ENCODE measurements at places on chromosomes 3 and 15.

GRCh38 chr3:72700106-72700505 lies 148.1 kb downstream of the SHQ1 start:
- no peak for DNase-seq

GRCh38 chr3:25826510-25826909 lies 36.6 kb downstream of the OXSM start:
- DNase-seq, result no peak

GRCh38 chr3:9211155-9211950 lies 38.1 kb downstream of the SRGAP3 start:
- no peak for DNase-seq

- DNase-seq, result no peak
These were observed 22.7 kb downstream of the ARHGEF26 start for GRCh38 chr3:154143873-154144272.

DNA sequence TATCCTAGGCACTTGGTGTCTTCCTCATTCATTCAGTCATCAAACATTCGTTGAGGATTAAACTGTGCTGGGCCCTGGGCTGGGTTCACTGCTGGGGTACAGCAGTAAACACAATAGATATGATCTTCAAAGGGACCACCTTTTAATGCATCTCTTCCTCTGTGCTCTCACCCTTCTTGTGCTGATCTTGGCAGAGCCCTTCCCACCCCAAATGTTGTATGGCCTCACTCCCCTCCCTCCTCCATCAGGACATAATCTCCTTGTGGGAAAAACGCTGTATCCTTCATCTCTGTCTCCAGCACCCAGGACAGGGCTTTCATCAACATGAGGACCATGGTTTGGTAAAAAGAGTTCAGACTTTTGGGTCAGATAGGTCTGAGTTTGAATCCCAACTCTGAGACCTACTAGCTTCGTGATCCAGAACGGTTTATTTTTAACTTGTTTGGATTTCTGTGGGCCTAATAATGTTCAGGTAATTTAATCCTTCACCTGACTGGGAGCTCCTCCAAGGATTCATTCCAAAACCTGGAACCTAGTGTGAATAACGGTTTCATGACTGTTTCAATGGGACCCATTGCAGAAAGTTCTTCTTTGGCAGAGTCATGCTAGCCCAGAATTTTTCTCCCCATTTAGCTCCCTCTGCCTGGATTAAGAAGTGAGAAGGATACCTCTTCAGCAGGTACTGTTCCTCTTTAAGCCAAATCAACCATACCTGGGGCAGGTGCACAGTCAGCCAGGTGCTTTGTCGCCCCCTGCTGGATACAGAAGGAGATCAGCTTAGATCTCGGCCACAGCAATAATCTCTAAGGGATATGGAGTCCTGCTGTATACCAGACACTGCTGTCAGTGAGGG lies 5.2 kb upstream of the WNT7A start:
- no peak for DNase-seq

- DNase-seq, result no peak
These were observed 250.5 kb downstream of the UACA start for GRCh38 chr15:70512772-70513362.

DNA sequence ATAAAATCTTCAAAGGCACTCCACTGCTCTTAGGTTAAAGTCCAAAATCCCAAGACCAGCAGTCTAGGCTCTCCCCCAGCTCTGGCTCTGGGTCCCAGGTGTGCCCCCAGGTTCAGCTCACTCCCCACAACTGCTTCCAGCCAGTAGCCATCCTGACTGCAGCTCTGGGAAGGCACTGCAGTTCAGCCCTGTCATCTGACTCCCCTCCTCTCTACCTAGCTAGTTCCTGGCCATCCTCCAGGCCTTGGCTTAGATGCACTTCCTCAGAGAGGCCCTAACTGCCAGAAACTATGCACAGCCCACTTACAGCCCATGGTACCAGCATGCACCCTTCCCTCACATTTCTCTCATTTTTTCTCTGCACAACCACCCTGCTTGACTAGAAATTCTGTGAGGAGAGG lies 25.5 kb downstream of the TBC1D2B start:
- no peak for DNase-seq

- no peak for DNase-seq
These were observed 49.3 kb downstream of the CCNB2 start for GRCh38 chr15:59154243-59154642.

DNA sequence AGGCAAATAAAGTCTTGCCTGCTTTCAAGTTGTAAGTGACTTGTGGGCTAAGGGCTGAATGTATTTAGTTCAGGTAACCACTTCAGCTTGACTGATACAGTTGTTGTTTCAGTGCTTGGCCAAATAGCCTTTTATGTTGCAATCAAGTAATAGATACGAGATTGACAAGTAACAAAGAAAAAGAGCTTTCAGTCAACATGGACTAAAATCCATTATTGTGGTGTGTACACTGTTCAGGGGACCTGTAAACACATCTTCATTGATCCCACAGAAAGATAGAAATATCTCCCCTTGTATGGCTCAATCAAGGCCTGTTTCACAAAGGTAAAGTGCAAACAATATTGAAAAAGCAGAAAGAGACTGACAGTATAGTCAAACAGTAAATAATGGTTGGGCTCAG lies 224.8 kb upstream of the TMCO5A start:
- no peak for DNase-seq

DNA sequence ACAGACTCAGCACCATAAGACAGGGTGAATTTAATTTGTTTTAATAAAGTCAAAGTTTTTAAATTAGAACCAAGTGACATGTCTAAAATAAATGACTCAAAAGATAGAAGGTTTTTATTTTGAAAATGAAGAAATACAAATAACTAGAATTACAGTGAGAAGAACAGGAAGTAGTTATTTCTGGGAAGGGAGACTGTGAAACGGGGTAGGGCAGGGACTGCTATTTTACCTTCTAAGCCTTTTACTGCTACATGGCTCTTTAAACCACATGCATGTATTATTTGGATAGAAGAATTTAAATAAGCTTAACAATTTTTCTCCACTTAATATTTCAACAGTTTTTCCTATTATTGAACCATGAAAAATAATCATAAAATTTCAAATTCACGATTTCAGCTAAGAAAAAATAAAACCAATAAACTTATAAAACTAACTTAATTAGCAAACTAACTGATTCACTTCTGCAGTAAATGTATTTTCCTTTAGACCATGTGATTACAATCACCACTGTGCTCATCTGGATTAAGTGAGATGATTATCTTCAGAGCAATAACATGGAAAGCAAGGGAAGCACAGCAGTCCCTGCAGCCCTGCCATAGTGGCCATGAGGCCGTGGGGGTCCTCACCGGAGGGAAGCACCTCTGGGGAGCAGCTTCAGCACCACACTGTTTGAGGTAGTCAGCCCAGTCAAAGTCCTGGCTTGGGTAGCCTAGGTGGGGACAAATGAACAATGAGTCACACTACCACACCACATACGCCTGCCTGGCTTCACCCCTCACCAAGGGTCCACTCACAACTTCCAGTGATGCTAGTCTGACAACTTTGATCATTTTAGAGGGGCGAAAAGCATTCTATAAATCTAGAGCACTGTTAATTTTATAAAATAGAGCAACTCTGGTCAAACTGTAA lies 28.3 kb upstream of the STIMATE start:
- no peak for DNase-seq

GRCh38 chr15:88080616-88081015 lies 175.9 kb downstream of the NTRK3 start:
- no peak for DNase-seq

DNA sequence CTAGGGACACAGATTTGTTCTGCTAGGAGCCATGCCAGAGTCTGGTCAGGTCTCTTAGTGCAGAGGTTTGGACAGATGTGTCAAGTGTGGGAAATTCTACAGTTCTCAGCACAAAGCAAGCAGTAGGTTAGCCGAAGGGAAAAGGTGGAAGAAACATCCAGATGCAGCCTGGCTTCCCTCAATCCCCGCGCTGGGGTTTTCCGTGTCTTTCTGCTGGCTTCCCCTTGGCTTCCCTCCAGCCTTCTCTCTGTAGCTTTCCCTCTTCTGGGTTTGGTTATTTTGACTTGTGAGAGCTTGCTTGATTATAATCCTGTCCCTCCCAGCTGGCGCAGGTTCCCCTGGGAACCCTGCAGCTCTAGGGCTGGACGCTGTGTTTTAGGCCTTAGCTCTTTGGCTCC lies 4.1 kb downstream of the TF start:
- DNase-seq, result no peak

DNA sequence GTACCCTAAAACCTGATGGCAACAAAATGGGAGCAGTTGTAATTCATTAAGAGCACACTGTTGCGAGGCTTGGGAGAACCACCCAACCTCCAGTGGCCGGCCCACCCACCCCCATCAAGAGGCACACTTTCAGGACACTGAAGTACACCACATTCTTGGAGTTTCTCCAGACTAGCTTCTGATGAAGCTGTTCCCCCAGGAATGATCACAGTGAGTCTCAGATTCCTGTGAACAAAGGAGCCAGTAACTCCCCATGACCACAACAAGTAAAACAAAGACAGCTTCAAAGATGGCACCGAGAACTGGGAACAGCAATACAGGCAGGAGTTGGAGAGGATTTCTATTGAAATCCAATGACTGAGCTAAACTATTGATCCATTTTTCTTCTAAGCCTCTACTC lies 126.0 kb downstream of the ST8SIA2 start:
- no peak for DNase-seq

DNA sequence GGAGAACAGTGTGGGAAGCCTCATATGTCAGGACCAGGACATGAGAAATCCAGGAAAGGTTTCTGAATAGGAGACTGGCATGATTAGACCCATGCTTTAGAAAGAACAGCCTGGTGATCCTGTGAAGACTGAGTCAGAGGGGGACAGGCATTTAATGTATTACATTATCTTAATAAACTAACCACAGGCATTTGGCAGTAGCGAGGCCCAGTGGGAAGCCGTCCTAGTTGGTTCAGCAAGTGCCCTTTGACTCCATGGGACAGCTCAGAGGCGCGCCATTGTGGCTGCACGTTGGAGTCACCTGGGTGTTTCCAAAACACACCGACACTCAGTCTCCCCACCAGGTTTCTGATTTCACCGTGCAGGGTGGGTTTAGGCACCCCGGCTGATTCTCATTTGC lies 90.5 kb upstream of the DGKG start:
- no peak for DNase-seq

DNA sequence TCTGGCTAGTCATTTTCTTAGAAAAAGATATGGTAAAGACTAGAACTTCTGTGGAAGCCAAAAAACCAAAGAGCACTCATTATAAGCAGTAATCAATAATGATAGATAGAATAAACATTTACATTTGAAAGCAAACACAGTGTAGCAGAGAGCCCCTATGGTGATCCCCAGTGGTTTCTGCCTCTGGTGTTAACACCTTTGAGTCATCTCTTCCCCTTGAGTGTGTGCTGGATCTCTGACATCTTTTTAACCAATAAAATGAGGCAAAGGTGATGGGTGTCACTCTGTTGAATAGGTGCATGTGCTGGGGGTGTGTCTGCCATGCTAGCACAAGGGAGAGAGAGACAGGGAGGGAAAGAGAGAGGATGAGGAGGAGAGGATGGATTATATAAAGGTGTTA lies 121.6 kb downstream of the TFG start:
- DNase-seq, result no peak

GRCh38 chr3:49668414-49668797 lies 5.7 kb upstream of the APEH start:
- no peak for DNase-seq

DNA sequence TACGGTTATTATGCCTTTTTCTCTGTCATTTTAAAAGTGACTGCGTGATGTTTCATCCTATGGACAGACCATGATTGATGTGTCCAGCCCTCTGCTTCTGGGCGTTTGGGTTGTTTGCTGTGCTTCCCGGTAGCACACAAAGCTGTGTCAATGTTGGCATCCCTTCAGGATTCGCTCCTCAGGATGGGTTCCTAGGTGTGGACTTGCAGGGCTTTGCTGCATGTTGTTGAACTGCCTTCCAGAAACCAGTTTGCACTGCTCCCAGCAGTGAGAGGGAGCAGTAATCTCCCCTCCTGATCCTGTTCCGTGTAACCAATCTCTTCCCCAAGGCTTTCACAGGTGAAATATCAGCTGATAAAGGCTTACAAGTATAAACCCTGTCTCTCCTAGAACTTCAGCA lies 787 bp downstream of the TRPM1 start:
- DNase-seq, result no peak

GRCh38 chr15:68833700-68834331 lies 13.1 kb upstream of the ANP32A start:
- no peak for DNase-seq

GRCh38 chr3:197949191-197949777 lies 706 bp upstream of the RPL35A start:
- DNase-seq, result no peak

- no peak for DNase-seq
These were observed 60.2 kb downstream of the VPS8 start for GRCh38 chr3:184872200-184872599.

GRCh38 chr3:63685340-63685739 lies 32.9 kb downstream of the SNTN start:
- no peak for DNase-seq

DNA sequence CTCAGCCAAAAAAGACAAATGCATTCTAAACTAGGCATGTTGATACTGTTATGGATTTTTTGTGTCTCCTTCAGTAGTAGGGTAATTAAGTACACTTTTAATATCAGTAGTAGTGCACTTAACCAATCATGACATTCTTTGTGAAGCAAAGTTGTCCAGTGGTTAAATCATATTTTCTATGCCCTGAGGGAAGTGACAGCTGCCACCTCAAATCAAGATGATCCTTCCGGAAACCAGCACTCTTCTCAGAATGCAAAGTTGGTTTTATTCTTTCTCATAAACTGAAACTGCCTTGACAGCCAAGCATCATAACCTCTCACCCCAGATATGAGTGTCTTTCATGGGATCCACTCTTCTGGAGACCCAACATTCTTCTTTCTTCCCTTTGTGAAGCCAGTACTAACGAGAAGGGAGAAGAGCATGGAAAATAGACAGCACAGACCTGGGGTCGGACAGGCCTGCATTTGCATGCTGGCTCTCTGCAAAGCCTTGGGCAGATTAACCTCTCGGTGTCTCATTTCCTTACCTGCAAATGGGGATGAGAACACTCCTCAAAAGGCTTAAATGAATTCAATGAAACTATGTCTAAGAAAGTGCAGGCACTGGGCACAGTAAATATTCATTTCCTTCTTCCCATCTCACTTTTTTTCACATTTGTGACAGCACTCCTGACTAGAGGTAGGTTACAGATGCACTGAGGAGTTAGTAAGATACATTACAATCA lies 13.2 kb downstream of the AAGAB start:
- DNase-seq, result no peak

GRCh38 chr15:51262463-51262862 lies 75.9 kb downstream of the CYP19A1 start:
- no peak for DNase-seq

GRCh38 chr3:177026505-177027277 lies 170.6 kb downstream of the TBL1XR1 start:
- no peak for DNase-seq

DNA sequence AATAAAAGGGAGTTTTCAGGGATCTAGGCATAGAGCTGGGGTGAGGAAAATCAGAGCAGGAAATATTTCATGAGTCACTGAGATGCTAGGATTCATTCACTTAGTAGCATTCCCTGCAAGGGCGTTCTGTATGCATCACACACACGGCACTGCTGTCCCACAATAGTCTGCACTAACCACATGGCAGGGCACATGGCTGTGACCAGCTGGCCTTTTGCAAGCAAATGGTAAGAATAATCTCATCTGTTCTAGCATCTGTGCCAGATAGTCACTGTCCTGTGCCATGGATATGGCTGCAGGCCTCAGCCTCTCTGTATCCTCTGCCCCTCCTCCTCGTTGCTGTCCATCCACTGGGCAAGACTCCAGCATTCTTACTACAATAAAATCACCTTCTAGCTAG lies 37.8 kb downstream of the BOC start:
- DNase-seq, result peak; percentile 75

All from amniotic stem cell (primary cell).